ENCODE measurements at places on chromosomes 11 and 22.

GRCh38 chr11:74388678-74389327 is 9.4 kb downstream of the PGM2L1 start:
- no peak for DNase-seq

GRCh38 chr22:50276143-50276542 is 6.0 kb upstream of the MAPK11 start:
- DNase-seq: peak; percentile 79

DNA sequence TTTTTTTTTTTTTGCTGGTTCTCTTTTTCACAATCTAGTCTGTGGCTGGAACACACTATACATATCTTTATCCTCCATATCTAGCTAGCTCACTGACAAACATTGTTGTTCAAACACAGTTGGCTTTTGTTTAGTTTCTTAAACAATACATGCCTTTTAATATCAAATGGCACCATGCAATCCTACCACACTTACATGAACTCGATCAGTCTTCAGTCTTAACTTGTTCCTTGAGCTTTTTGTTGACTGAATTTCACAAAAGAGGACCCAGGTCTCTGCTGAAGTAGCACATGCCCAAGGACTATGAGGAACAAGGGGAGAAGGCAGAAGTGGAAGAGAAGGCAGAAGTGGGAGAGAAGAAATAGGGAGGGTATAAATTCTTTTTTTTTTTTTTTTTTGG is 25.5 kb downstream of the TMEM123 start:
- DNase-seq: no peak

- DNase-seq: no peak
Measured at GRCh38 chr11:92480499-92480898, 255.9 kb downstream of the FAT3 start.

DNA sequence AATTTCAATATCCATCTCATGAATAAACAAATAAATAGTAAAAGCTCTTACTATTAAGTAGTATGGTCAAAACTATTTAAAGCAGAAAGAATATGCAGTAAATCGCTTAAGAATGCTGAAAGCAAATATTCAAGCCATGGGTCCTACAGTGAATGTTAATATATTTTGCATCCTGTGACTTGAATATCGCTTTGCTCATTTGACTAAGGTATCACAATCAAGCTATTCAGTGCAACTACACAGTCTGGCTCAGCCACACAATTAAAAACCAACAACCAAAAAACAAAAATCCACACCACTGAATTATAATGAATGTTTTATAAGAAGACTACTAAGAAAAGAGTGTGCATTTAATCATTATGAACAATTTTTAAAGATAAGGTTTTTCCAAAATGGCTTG is 45.3 kb downstream of the RAB6A start:
- DNase-seq: no peak

DNA sequence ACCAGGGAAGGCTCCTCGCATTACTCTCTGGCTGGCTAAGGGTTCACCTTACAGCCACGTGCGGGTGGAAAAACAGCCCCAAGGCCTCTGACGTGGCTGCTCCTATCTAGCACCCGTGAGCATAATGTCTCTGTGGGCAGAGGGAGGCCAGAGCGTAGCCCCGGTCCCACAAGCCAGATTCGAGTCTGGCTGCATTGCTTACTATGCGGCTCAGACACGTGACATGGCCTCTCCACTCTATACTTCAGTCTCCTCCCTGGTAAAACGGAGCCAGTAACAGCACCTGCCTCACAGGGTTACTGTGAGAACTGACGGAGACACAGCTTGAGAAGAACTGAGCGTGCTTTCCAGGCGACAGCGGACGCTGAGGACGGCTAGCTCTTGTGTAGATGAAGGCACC is 105.8 kb upstream of the BID start:
- DNase-seq: peak; percentile 9

DNA sequence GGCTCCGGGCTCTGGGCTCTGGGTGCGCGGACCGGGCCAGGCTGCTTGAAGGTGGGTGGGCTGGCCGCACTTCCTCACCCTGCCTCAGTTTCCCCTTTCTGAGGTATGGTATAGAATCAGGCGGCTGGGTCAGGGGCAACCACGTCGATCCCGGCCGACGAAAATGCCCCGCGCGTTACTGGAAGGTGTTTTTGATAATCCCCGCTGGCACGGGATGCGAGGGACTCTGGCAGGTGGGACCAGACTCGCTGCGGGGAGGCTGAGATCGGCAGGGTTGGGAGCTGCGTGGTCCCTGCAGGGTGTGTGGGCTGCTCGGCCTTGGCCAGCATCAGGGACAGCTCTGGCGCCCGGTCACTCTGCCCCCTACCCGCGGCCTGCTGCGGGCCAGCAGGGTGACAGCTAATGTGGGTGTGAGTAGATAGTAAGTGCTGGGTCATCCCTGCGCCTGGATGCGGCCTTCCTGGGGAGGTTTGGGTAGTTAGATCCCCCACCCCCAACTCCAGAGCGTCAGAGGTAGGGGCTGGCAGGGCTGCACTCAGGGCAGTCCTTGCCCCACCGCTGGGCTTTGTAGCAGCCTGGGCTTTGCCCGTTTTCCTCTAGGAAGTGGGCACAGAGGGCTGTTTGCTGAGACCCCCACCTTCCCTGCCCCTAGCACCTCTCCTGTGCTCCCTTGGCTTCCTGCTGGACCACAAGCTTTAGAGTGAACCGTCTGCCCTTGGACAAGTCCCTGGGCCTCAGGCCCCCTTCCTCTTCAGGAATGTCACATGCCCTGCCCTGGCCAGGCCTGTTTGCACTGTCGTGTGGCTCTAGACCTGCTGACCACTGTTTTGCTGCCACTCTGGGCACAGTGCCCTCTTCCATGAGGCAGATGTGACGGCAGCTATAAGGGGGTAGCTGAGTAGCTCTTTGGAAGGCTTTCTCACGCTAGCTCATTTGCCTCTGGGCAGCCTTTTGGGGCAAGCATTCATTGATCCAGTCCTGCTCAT is 579 bp downstream of the TANGO2 start:
- no peak for DNase-seq

DNA sequence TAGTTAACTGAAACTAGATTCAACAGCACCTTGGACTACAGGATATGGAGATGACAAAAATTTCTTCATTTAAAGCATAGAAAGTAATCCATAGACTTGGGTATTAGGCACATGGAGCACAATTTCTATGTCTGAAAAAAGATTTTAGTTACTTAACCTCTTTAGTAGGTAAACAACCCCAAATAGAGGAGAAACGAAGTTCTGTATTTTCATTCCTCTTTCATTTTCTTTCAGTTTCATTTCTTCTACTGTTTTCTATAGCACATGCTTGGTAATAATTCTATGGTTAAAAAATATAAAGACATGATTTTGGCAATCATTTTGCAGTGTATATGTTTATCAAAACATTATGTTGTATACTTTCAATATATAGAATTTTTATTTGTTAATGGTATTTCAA is 99.5 kb downstream of the CASP12 start:
- no peak for DNase-seq
